ENCODE measurements at places on chromosomes 11 and 22.

DNA sequence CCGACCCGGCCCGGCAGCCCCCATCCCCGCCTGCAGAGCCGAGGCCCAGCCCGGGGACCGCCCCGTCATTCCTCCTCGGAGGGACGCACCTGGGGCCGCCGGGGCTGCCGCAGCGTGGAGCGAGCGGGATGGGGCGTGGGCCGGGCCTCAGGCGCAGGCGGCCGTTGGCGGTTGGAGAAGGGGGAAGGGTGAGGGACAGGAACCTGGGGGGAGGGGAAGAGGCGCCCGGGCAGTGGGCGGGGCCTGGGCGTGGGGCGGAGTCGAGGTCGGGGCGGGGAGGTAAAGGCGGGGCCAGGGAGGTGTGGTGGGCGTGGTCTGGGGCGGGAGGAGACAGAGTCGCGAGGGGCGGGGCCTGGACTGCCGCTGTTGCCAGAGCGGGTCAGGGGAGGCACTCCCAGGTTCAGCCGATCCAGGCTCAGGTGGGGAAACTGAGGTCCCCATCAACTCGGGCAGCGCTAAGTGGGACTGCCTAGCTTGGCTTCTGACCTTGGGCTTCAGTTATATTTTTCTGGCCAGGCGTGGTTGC lies at the start of gene TESMIN:
TSS of gene TESMIN (minus strand) at position 190 of the 526 bp plus-strand sequence. CDS start 860 bp downstream, outside the sequence.
- peak; percentile 90 for DNase-seq

DNA sequence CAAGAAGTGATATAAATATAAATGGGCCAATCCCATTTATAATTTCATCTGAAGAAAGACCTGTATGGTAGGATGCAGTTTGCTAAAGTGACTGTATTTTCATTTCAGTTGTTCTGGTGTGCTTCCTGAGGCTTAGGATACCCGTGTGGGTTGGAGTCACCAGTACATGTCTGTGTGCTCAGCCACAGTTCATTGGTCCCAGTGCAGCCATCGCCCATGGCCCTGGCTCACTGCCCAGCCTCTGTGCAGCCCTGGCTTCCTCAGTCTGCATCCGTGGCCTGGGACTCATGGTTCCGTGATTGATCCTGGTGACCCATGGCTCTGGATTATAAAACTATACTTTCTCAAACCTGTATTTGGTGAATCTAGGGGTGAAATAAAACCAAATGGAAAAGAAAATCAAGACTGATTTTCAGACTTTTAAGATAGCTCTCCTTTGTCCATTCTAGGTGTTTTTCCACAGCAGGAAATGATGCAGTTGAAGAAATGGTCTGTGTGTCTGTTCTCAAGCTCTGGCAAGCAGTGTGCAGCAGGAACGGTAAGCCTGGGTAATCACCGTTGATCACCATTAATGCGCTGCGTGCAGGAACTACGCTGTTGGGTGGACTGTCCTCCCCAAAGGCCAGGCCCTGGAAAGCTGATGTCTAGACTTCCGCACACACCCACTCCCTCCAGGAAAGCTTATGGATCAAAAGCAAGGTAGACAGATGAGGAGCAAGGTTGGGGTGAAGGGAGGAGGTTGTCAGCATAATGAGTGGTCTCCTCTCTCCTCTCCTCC lies 27.2 kb downstream of the TTC12 start:
- no peak for DNase-seq

DNA sequence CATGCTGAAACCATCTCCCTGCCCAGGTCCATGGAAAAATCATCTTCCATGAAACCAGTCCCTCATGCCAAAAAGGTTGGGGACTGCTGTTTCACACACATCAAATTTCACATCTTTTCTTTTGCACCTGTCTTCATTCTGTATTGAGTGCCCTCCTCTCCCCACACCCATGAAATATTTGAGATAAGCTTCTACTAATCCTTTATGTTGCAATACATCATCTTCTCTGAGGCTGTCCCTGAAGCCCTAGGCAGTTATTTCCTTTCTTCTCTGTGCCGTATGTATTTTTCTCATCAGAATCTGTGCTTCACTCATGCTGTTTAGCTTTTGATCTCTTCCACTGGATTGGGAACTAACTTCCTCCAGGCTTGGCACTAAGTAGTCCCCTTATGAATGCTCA lies 40.0 kb upstream of the RRM1 start:
- no peak for DNase-seq

GRCh38 chr11:46671958-46672315 lies 28.5 kb downstream of the ARHGAP1 start:
- no peak for DNase-seq

DNA sequence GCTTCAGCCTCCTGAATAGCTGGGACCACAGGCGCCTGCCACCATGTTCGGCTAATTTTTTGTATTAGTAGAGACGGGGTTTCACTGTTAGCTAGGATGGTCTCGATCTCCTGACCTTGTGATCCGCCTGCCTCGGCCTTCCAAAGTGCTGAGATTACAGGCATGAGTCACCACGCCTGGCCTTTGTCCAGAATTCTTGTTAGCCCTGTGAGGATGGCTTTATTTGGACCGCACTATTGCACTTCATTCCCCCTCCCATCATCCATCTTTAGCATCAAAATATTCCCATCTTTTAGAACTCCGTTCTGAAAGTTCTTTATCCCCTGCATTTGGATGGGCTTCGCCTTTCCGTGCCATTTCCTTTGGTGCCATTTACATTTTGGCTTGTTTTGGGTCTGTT lies 2.6 kb downstream of the SAMM50 start:
- DNase-seq: no peak

DNA sequence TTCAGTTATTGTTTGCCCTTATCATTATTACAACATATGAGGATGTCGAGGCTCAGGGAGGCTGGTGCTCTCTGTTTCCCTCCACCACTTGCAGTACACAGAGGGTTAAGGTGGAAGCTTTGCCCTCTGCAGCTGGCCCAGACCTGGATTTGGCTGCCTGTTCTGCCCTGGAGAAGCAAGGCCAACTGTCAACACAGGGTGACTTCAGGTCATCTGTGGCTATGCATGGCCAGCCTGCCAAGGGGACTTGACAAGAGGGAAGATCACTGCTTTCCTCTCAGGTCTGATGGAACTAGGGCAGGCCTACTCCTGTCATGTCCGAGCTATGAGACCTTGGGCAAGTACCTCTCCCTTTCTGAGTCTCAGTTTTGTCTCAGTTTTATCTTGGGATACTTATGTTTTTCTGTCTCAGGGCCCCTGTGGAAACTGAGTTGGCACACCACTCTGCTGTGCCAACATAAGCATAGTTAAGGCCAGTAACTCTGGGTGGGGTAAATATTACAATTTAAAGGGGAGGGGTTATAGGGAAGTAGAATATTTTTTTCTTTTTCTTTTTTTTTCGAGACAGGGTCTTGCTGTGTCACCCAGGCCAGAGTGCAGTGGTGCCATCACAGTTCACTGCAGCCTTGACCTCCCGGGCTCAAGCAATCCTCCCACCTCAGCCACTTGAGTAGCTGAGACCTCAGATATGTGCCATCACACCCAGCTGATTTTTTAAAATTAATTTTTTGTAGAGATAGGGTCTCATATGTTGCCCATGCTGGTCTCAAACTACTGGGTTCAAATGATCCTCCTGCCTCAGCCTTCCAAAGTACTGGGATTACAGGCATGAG lies 2.4 kb upstream of the THRSP start:
- no peak for DNase-seq

DNA sequence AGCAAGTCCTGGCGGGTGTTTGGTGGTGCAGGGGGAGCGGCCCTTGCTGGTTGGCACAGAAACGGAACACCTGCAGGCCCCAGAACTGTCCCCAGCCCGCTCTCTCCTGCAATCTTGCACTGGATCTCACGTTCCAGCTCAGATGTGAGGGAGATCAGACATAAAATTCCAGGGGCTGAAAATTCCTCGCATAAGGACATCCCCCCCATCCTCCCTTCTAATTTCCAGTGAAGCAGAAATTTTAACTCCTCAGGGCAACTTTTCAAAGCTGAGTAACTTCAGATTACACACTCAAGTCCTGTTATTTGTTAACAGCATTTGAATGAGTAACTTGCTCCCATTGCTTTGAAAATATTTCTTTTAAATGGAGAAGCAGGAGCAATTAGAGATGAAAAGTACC lies 40.3 kb upstream of the RASSF10 start:
- DNase-seq: no peak

- DNase-seq: no peak
Observed at GRCh38 chr11:41346042-41346441, 113.4 kb downstream of the LRRC4C start.

- DNase-seq: no peak
Observed at GRCh38 chr11:72719144-72719543, 33.1 kb downstream of the ARAP1 start.
